ENCODE measurements at places on chromosomes 5 and 9.

- no peak for DNase-seq
Measured at GRCh38 chr9:99515895-99516656, 294.0 kb downstream of the SEC61B start.

DNA sequence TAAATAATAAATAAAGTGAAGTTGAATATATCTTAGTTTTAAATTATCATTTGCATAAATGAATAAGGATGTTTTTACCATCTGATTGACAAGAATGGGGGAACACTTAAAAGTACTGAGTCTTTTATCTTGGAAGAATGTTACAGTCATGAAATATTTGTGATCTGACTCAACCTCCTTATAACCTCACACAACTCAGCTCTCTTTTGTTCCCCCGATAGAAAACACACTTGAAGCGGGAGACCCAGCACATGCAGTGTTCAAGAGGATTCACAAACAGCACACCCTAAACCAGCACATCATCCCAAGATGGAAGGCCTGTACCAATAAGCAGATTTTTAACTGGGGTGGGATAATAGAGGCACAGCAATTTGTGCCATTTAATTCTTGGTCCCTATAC is 15.5 kb downstream of the BAAT start:
- no peak for DNase-seq

DNA sequence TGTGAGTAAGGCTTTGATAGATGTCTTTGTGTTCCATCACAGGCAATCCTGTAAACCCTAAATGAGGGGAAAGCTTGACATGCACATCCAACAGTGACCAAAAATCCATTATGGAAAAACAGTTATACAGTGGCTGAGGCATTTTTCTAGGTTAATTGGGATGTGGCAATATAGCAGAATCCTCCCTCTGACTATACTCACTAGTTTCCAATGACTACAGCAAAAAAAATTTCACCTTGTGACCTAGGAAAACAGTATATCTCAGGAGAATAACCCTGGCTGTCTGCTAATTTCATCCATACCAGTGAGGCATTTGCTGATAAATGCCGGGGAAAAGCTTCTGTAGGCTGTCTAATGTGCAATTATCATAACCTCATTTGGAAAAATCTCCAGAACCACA is 49.9 kb upstream of the SNCAIP start:
- no peak for DNase-seq

GRCh38 chr9:95746408-95747180 is 128.9 kb upstream of the ERCC6L2 start:
- DNase-seq = no peak

GRCh38 chr9:82081496-82081895 is 92.9 kb downstream of the SPATA31D1 start:
- no peak for DNase-seq

GRCh38 chr9:98563212-98563907 is 145.4 kb downstream of the GABBR2 start:
- no peak for DNase-seq

GRCh38 chr9:137705443-137705863 is 86.6 kb downstream of the EHMT1 start:
- DNase-seq = no peak

DNA sequence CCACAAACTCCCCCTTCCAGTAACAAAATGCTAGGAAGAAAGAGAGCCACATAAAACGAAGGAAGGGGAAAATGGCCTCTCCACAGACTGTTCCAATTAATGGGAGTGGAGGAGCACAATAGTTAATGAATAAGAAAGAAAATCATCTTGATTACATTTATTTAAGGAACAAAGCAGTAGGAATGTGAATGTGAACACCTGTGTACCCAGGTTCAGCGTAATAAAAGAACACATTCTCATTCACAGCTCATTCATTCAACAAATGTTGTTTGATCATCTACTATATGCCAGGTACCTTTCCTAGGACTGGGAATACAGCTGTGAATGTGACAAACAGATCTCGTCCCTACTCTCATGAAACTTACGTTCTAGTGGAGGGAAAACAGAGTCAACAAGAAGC is 35.7 kb downstream of the SIL1 start:
- no peak for DNase-seq

GRCh38 chr9:136059851-136060670 is 35.0 kb downstream of the NACC2 start:
- no peak for DNase-seq

GRCh38 chr5:57832875-57833274 is 350.3 kb upstream of the ACTBL2 start:
- DNase-seq = no peak

DNA sequence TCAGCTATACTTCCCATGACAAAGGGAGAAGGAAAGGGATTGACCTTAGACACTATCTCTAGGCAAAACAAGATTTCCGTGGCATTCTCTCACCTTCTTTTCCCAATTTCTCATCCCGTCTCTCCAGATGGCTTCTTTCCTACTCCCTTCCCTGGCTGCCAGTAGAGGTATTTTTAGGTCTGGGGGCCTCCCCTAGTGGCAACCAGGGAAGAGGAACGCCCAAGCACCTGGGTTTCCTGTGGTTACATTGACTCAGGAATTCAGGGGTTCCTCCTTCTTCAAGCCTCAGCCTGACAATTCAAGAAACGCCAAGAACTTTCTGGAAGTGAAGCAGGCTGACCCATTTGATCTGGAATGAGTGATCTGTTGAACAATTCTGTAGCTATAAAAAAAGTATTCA is 111.5 kb upstream of the OSMR start:
- no peak for DNase-seq

GRCh38 chr9:76692458-76693129 is 71.6 kb upstream of the PCA3 start:
- no peak for DNase-seq

DNA sequence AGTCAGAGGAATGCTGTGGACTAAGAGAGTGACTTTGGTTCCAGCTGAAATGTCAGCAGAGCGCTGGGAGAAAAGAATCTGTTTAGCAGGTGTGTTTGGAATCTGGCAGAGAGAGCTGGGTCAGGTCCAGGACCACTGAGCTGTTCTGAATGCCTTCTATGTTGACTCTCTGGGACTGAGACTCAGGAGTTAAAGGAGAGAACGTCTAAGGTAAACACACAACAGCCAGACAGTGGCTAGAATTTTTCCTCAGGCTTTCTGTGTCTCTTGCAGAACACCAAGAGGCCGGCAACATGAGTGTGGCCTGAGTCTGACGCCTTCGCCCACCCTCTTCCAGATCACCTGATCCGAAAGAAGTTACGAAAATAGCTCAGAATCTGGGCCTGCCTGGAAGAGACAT is 107.2 kb upstream of the ZNF462 start:
- DNase-seq = no peak

DNA sequence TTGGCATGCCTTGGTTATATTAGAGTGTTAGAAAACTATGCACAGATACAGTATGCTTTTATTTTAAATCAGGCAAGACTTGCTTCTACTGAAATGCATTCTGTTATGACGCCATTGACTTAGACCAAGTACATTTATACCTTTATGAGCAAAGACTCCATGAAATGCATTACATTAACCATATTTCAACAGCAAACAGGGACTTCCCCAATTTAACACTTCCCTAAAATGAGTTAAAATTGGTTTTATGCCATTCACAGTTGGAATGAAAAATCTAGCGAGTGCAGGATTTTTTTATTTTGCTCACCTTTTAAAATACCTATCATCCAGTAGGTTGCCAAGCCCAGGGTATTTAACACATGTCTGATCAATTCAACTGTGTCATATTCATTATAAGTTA is 272.1 kb upstream of the IZUMO3 start:
- DNase-seq = no peak

GRCh38 chr5:34062419-34062818 is 19.4 kb upstream of the C1QTNF3 start:
- DNase-seq = no peak

- DNase-seq = no peak
Measured at GRCh38 chr9:93634311-93635185, 58.2 kb downstream of the PHF2 start.

DNA sequence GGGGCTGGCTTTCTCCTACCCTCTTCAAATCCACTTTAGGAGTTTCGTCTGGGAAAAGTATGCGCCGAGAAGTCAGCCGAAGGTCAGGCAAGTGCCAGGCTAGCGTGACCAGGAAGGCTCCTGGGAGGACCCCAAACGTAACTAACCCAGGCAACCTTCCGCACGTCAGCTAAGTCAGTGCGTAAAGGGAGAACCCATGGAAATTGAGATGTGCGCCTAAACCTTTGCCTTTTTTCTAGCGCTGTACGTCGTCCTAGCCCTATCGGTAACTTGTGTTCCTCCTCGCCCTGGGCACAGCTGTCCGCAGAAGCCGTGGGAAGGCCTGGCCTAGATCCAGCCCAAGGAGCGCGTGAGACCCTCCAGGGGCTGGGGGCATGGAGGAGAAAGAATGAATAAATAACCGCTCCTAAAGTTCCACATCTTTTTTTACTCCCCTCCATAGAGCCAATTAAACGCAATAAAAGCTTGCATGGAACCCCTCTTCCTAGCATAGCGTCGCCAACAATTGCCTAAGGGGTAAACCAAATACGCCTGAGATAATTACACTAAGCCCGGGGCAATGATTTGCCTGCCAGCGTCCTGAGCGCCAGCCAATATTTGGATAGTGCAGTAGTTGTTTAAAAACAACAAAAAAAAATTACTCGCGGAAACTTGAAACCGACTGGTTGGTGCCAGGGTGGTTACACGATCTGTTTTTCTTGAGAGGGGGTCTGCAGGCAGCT is 4.0 kb upstream of the FOXB2 start:
- no peak for DNase-seq

- no peak for DNase-seq
Measured at GRCh38 chr5:167489202-167489601, 802.2 kb upstream of the WWC1 start.

DNA sequence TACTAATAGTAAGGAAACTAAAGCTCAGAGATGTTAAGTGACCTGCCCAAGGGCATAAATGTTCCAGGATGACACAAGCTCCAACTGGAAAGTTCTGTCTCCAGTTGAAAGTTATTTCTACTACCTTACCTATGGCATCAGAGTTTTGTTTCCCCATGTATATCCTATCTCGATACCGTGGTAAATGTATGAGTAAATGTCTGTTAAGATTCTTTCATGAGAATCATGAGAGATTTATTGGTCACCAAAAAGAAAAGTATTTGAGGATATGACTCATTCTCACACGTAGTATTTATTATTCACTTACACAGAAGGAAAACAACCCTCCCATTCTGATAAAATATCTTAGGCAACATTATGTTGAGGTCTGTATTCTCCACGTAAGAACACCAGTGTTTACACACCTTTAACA is 11.1 kb upstream of the SHOC1 start:
- no peak for DNase-seq

GRCh38 chr5:97098922-97099321 is 43.5 kb downstream of the LIX1 start:
- no peak for DNase-seq

GRCh38 chr5:137072361-137073115 is 426.6 kb downstream of the SPOCK1 start:
- DNase-seq = no peak

GRCh38 chr9:85042981-85043647 is 373.6 kb downstream of the NTRK2 start:
- DNase-seq = no peak

- no peak for DNase-seq
Measured at GRCh38 chr9:97243606-97244005, 63.9 kb upstream of the CCDC180 start.

DNA sequence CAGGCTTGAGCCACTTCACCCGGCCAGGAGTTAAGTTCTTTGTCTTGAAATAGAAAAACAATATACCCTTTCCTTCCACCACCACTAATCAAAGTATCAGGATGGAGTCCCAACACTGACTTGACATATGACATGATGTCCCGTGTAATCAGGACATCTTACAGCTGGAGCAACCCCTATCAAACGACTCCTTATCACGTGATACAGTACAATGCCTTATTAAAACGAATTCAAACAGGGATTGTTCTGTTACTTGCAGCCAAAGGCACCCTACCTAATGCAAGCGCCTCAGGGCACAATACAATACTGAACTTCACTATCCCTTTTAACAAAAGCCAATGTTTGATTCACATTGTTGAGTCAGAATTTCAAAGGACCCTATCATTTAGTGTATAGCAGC is 261.3 kb downstream of the SLIT3 start:
- no peak for DNase-seq

DNA sequence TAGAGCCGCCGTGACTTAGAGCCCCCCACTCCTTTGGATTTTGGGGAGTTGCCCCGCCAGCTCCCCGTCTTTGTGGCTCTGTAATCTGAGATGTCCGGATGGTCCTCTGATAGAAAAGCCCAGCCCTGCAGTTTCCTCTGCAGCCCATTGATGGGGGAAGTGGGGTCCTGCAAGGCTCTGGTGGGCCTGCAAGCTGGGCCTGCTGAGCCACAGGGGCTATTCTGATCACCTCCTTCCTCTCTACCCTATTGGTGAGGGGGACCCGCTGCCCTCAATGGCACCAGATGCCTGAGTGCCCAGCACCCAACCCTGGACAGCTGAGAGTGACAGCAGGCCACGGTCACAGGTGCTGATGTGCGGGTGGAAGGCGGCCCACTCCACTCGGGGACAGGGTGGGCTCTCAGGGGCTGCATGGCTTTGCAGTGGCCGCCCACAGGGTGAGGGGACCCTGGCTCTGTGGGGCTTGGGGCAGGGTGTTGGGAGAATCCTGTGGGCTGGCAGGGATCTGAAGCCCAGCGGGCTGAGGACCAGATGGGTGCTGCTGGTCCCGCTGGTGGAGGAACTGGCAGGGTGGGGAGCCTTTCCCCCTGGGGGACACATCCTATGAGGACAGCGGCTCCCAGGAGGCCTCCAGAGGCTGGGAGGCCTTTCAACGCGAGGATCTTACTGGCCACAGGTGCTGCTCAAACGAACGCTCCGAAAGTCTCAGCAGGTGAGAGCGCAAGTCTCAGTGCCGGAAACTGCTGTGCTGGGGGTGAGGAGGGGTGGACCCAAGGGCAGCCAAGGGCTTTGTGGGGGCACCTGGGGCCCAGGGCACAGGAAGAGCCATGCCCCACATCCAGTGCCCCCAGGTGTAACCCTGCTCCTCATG is 30.0 kb upstream of the LPCAT1 start:
- DNase-seq = no peak

DNA sequence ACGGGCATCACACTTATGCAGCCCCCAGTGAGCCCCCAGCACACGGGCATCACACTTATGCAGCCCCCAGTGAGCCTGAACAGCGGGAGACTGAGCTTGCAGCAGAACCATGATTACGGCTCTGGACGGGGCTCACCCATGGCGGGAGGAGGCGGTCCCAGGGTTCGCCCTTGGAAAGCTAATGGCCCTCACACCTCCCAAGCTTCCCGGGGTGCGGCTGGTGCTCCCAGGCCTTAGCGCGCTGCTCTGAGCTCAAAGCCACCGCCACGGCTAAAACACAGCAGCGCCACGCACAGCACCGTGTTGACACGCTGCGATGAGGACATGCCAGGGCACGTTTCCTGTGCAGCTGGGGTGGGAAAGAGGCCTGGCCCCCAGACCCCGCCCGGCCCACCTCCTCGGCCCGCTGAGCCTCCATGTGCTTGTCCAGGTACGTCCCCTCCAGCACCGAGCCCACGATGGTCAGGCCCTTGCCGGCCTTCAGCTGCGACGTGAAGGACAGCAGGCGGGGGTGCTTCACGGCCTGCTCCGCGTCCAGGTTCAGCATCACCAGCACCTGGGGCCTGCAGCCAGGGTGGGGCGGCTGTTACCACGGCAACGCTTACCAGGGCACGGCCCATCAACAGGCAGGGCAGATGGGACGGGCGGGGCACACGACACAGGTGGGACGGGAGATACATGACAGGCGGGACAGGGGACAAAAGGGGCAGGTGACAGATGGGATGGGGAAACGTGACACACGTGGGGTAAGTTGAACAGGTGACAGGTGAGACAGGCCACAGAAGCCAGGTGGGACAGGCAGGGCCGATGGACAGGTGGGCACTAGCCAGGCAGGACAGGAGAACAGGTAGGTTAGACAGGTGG is 38.4 kb downstream of the SLC12A7 start:
- DNase-seq = no peak

GRCh38 chr5:143120460-143121134 is 282.9 kb downstream of the NR3C1 start:
- DNase-seq = no peak
